Effector memory CD8-positive, alpha-beta T cell (primary cell): ENCODE measurements at places on chromosomes 13 and 19.

- H3K4me3 ChIP-seq, result no peak overlapping the region
- DNase-seq, result no peak
- no peak overlapping the region for H3K27ac ChIP-seq
- no peaks in the 10 kb centered on the region for H3K4me1 ChIP-seq
- H3K36me3 ChIP-seq, result no peaks in the 10 kb centered on the region
Observed at GRCh38 chr13:80131204-80131603, 209.7 kb downstream of the SPRY2 start.

GRCh38 chr13:110254151-110254679, 52.7 kb downstream of the COL4A1 start:
- no peak for DNase-seq
- H3K36me3 ChIP-seq, result no peaks in the 10 kb centered on the region

- no peak for DNase-seq
- peaks cover 2% of the 10 kb centered on the region for H3K36me3 ChIP-seq
Observed at GRCh38 chr13:77861741-77862140, 56.9 kb downstream of the EDNRB start.

DNA sequence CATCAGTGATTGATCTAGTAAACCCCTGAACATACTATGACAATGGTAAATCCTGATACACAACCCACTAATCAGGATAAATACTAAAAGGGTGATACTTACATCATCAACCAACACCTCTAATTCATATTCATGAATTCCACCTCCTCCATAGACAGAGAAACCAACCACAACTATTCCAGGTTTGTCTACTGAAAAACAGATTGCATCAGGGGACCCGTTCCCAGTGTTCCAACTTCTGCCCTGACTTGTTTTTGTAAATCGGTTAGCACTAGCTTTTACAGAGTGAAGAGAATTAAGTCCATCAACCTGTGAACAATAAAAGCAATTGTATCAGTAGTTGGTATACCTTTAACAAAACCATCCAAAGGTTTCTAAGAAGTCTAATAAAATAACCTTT, 149.2 kb downstream of the MYCBP2 start:
- H3K36me3 ChIP-seq, result peaks cover 83% of the 10 kb centered on the region
- H3K27me3 ChIP-seq, result no peaks in the 10 kb centered on the region
- H3K27ac ChIP-seq, result no peak overlapping the region
- no peak for DNase-seq

- no peak for DNase-seq
- H3K4me3 ChIP-seq, result no peak overlapping the region
- no peaks in the 10 kb centered on the region for H3K4me1 ChIP-seq
- peaks cover 36% of the 10 kb centered on the region for H3K27me3 ChIP-seq
- H3K27ac ChIP-seq, result no peak overlapping the region
Observed at GRCh38 chr13:98299235-98299965, 122.3 kb upstream of the RNF113B start.

DNA sequence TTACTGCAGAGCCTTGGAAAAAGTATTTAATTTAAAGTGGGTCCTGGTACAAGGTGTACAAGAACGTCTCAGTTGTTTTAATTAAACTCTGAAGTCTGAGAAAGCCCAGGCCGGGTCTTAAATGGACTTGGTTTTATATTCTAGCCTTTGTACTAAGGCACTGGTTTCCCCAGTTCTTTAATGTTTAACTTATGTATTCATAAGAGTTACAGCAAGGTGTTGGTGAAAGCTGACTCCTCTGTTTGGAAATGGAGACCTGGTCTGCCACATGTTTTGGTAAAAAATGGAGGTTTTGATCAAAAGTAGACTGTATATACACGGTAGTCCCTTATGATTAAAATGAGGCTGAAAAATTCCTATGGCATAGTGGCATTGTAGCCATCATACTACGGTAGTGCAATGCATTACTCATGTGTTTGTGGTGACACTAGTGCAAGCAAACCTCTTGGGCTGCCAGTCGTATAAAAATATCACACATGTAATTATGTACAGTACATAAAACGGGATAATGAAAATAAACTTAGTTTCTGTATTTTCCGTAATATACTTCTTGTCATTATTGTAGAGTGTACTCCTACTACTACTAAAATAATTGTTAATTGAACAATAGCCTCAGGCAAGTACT, 883.4 kb upstream of the SPRY2 start:
- H3K4me1 ChIP-seq, result no peaks in the 10 kb centered on the region
- DNase-seq, result no peak
- H3K27me3 ChIP-seq, result no peaks in the 10 kb centered on the region
- H3K27ac ChIP-seq, result no peak overlapping the region
- no peaks in the 10 kb centered on the region for H3K36me3 ChIP-seq

DNA sequence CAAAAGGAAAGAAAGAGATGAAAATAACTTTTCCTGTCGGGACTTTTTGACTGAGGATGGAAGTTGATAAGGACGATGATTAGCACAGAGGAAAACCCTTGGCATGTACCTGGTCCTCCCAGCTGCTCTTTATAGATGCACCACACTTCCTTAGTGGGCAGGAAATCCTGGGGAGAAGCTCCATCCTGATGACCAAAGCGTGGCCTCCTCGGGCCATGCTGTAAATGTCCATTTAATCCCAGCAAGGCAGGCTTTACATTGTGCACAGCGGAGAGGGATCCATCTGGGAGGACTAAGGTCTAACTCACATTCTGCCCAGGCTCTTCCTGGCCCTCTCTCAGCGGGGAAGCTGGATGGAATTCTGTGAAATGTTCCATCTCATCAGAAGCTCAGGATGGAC, 113.5 kb downstream of the COL4A2 start:
- peaks cover 4% of the 10 kb centered on the region for H3K36me3 ChIP-seq
- DNase-seq, result no peak
- no peak overlapping the region for H3K27ac ChIP-seq
- no peak overlapping the region for H3K4me3 ChIP-seq
- H3K4me1 ChIP-seq, result no peaks in the 10 kb centered on the region
- peaks cover 95% of the 10 kb centered on the region for H3K27me3 ChIP-seq

DNA sequence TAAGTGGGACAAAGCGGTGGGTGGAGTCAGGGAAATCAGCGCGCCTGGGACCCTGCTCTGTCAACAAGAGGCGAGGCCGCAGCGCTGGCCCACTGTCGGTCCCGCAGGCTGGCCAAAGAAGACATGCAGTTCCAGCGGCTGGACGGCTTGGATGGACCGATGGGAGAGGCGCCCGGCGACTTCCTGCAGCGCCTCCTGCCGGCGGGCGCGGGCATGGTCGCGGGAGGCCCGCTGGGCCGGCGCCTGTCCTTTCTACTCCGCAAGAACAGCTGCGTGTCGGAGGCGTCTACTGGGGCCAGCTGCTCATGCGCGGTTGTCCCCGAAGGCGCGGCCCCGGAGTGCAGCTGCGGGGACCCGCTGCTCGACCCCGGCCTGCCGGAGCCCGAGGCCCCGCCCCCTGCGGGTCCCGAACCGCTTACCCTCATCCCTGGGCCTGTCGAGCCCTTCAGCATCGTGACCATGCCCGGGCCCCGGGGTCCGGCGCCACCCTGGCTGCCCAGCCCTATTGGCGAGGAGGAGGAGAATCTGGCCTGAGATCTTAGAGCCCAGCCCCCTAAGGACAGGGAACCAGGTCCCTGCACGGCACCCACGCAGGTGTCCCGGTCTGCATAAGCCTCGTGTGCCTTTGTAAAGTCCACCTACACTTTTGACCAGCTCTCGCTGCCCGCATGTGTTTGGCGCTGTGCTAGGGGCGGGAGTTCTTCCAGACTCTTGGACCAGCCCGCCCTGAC, 6.1 kb downstream of the BEST2 start:
- H3K4me1 ChIP-seq, result peaks cover 3% of the 10 kb centered on the region
- no peak overlapping the region for H3K27ac ChIP-seq
- H3K27me3 ChIP-seq, result peaks cover 19% of the 10 kb centered on the region

DNA sequence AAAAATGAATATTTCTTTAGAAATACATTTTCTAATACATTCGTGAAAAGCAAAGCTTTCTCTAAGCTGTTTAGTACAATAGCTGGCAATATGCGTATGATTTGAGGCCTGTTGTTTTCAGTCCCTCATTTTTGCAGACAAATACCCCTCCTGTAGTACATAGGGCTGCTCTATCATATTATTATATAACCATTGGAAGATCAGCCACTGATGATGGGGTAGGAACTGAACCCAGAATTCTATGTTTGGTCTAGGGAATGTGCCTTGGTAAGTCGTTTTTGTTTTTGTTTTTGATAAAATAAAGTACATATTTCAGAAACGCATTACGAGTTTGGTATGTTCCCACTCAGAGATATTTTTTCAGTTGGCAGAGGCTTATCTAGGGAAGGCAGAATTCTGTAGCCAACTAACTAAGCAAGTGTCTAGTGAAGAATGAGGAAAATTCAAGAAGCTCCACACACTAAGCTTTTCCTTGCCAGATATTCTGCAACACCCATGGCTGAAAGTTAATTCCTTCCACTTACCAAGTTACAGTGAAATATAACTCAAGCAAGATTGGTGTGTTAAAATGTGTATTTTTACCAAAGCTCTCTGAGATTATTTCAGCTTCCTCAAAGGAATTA, 656.9 kb upstream of the MIR17HG start:
- no peak overlapping the region for H3K4me3 ChIP-seq
- no peak overlapping the region for H3K27ac ChIP-seq

- H3K36me3 ChIP-seq, result peaks cover 3% of the 10 kb centered on the region
- H3K4me3 ChIP-seq, result no peak overlapping the region
- no peaks in the 10 kb centered on the region for H3K4me1 ChIP-seq
- peaks cover 13% of the 10 kb centered on the region for H3K27me3 ChIP-seq
- H3K27ac ChIP-seq, result no peak overlapping the region
- DNase-seq, result no peak
Observed at GRCh38 chr19:2969104-2969504, 8.3 kb upstream of the TLE6 start.

DNA sequence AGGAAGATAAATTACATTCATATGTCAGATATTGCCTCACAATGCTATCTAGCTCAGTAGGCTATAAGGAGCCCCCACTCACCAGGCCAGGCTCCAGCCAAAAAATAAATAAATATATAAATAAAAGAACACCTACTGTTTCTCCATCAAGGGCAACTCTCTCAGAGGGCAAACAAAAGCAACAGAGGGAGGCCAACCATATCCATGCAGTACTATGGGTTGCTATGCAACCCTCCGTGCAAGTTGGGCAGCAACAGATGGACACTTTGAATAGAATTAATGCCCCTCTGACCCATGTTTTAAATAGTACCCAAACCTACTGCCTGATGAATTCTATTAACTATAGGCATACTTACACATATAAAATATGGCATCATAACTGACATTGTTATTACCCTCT, 279.8 kb upstream of the EDNRB start:
- H3K4me3 ChIP-seq, result no peak overlapping the region
- no peaks in the 10 kb centered on the region for H3K36me3 ChIP-seq
- no peak for DNase-seq
- H3K27ac ChIP-seq, result no peak overlapping the region

GRCh38 chr13:98309569-98310335, 132.7 kb upstream of the RNF113B start:
- DNase-seq, result no peak
- H3K4me1 ChIP-seq, result no peaks in the 10 kb centered on the region
- H3K27ac ChIP-seq, result no peak overlapping the region
- peaks cover 7% of the 10 kb centered on the region for H3K27me3 ChIP-seq
- H3K4me3 ChIP-seq, result no peak overlapping the region

- peaks cover 4% of the 10 kb centered on the region for H3K4me1 ChIP-seq
- no peak overlapping the region for H3K27ac ChIP-seq
- H3K36me3 ChIP-seq, result peaks cover 47% of the 10 kb centered on the region
- no peaks in the 10 kb centered on the region for H3K27me3 ChIP-seq
- H3K4me3 ChIP-seq, result no peak overlapping the region
Observed at GRCh38 chr19:2127758-2128157, 23.6 kb downstream of the AP3D1 start.

DNA sequence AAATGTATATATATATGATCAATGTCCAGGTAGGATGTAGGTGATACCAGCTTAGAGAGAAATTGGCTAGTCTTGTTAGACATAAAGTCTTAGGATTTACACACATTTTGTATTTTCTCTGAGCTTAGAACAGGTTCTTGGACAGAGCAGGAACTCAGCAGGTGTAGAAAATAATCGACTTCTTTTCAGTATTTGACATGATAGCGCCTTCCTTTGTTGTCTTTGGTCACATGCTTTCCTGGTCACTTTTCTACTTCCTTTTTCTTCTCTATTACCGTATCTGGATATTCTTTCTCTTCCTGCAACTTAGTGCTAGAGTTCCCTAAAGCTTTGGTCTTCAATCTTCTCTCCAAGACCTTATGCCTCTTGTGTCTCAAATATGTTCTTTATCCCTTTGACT, 107.4 kb downstream of the LRCH1 start:
- no peak for DNase-seq
- H3K4me3 ChIP-seq, result no peak overlapping the region
- H3K27me3 ChIP-seq, result no peaks in the 10 kb centered on the region
- H3K36me3 ChIP-seq, result no peaks in the 10 kb centered on the region
- H3K27ac ChIP-seq, result no peak overlapping the region

GRCh38 chr13:48849515-48849914, 126.2 kb upstream of the FNDC3A start:
- H3K4me3 ChIP-seq, result no peak overlapping the region
- DNase-seq, result no peak
- peaks cover 14% of the 10 kb centered on the region for H3K27me3 ChIP-seq
- H3K4me1 ChIP-seq, result no peaks in the 10 kb centered on the region
- H3K27ac ChIP-seq, result no peak overlapping the region
- H3K36me3 ChIP-seq, result no peaks in the 10 kb centered on the region

GRCh38 chr13:113734099-113734825, 24.8 kb upstream of the TMEM255B start:
- H3K27ac ChIP-seq, result peak overlapping the region; percentile 65
- peaks cover 28% of the 10 kb centered on the region for H3K27me3 ChIP-seq
- H3K4me3 ChIP-seq, result no peak overlapping the region
- H3K4me1 ChIP-seq, result no peaks in the 10 kb centered on the region

GRCh38 chr13:29503041-29503837, 92.2 kb downstream of the SLC7A1 start:
- H3K4me1 ChIP-seq, result no peaks in the 10 kb centered on the region
- H3K36me3 ChIP-seq, result no peaks in the 10 kb centered on the region
- H3K4me3 ChIP-seq, result no peak overlapping the region
- DNase-seq, result no peak
- H3K27ac ChIP-seq, result no peak overlapping the region
- peaks cover 34% of the 10 kb centered on the region for H3K27me3 ChIP-seq

DNA sequence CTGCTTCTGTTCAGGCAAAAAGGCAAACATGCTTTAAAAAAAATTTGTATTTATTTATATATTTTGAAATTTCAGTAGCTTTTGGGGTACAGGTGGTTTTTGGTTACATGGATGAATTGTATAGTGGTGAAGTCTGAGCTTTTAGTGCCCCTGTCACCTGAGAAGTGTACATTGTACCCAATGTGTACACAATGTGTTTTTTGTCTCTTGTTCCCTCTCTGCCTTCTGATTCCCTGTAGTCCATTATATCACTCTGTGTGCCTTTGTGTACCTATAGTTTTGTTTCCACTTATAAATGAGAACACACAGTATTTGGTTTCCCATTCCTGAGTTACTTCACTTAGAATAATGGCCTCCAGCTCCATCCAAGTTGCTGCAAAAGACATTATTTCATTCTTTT, 77.4 kb downstream of the PDS5B start:
- H3K4me1 ChIP-seq, result no peaks in the 10 kb centered on the region
- H3K27ac ChIP-seq, result no peak overlapping the region
- H3K4me3 ChIP-seq, result no peak overlapping the region

GRCh38 chr13:58085274-58085673, 453.7 kb downstream of the PCDH17 start:
- DNase-seq, result no peak
- no peaks in the 10 kb centered on the region for H3K4me1 ChIP-seq
- no peaks in the 10 kb centered on the region for H3K27me3 ChIP-seq
- H3K27ac ChIP-seq, result no peak overlapping the region
- no peak overlapping the region for H3K4me3 ChIP-seq
